EL (cell line): ENCODE measurements at places on chromosomes 3 and 15.

DNA sequence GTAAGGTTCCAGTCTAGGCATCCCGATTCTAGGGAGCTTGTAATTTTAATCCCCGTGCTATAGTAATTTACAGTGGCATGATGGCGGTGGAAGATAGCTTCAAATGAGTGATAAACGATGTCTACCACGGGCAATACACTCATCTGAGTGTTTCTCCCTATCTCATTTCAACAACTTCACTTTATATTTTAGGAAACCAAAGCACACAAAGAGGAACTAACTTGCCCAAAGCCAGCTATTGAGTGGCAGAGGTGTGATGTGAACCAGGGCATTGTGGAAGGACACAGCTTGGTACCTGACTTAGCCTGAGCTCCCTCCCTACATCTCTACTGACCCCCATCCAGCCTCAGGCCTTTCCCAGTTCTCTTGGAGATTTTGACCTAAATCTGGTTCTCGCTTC, 16.9 kb upstream of the FILIP1L start:
- DNase-seq = no peak

DNA sequence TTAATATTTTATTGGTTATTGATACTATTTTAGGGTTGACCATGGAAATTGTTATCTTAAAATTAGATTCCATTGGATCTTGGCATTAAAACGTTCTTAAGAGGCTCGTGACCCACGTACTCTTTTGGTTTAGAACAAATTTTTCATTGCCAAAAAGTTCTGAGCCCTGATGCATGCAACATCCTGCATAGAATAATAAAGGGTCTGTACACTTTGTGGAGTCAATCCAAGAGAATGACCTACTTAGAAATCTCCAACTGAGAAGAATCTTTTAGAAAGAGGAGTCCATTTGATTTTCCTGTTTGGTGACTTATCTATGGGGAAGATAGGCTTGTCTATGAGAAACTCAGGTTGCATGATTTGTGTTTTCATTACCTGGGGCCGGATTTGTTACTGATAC, 404.2 kb upstream of the RGMA start:
- no peak for DNase-seq

- peak; percentile 67 for DNase-seq
Observed at GRCh38 chr3:195270079-195270816, 711 bp downstream of the XXYLT1 start.

- no peak for DNase-seq
Observed at GRCh38 chr3:49278548-49278947, 1.5 kb upstream of the C3orf62 start.

- DNase-seq = no peak
Observed at GRCh38 chr3:24526640-24527212, 32.1 kb upstream of the THRB start.

DNA sequence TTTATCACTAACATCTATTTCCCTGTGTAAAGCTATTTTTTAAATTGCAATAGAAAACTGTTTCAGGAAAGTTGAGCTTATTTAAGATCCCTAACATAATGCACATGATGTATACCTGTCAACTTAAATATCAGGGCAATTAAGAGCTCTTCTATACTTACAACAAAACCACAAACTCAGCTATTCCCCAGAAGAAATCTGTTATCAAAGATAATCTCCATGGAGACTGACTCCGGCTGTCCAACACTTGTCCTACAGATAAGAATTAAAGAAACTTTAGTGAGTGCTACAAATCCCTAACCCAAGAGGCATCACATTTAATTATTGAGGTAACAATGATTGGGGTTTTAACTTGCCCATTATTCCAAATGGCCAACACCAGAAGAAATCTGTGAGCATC, 3.4 kb downstream of the SELENOK start:
- DNase-seq = no peak

- DNase-seq = peak; percentile 19
Observed at GRCh38 chr15:48084759-48085590, 35.8 kb upstream of the SLC24A5 start.

DNA sequence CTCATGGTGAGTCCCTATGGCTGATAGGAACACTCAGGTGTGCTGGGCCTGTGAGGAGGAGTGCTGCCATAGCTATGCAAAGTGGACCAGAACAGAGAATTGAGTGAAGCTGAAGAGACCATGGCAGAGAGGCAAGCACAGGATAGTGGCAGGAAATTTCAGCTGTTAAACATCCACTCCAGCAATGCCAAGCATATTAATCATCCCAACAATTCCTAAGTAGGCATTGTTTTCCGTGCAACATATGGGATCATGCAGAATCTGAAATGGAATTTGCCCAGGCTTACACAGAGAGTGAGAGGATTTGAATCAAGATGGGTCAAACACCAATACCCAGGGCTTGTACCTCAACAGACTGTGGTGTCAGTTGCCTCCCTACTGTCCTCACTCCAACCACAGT, 582.6 kb upstream of the UBE2E2 start:
- DNase-seq = peak; percentile 27

DNA sequence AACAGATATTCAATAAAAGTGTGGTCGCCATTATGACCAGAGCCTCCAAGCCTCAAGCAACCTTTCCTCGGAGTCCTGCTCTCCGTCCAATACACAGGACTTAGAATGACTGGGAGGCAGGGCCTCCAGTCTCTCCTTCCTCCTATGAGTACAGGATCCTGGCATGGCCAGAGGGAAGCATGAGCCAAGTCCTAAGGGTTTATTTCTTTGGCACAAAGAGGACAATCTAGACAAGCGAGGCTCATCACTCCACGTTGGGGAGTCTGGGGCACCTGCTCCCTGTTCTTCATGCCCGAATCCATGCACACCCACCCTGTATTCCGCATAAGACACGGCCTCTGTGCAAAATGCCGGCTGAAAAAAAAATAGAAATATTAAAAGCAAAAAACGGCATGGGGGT, 6.8 kb downstream of the PRRT3 start:
- no peak for DNase-seq

- no peak for DNase-seq
Observed at GRCh38 chr3:97670952-97671351, 93.6 kb upstream of the ARL6 start.

- DNase-seq = peak; percentile 89
Observed at GRCh38 chr3:132593947-132594323, 3.1 kb upstream of the ACKR4 start.

DNA sequence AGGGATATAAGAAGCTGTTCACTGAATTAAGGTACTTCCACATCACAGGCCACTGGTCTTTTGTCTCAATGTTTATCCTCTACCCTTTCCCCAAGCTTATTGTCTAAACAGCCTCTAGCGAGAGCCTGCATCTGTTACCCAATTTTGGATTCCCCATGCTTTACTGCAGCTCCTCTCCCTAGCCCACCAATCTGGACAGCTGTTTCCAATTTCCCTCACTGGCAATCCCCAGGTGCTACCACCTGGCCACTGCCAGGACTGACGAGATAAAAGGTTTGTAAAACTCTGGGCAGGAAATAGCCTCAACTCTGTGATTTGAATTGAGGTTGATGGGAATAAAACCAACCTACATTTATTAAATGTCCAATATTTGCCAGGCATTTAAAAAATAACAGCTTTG, 58.0 kb upstream of the TEX9 start:
- no peak for DNase-seq

- no peak for DNase-seq
Observed at GRCh38 chr3:9168241-9168741, 81.2 kb downstream of the SRGAP3 start.

DNA sequence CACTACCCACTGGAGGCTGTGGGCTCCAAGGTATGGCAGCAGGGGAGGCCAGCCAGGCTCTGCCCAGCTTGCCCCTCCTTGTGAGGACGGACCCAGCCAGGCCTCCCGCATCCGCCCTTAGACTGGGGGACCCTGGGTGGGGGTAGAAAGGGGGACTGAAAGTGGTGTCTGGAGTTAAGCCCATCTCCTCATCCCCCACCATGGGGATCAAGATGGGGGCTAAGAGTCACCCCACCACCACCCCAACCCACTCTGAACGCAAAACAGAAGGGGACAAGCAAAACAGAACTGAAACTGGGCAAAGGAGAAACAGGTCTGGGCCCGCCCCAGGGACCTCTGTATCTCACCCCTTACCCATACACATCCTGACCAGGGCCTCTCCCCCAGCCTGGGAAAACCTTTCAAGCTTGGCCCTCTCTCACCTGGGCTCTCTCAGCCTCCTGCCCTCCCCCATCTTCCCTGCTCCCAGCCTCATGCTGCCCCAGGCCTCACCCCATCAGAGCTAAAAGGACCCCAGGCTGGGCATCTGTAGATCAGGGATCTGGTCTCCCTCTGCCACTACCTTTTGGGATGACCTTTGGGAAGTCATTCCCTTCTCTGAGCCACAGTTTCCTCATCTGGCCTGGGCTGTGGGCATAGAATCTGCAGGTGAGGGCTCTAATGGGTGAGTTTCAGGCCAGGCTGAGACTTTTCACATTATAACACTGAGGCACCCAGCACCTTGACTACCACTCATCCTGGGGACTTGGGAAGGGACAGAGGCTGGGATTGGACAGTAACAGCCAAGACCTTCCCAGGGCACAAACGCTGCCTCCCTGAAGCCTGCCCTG, 30.0 kb upstream of the CYP11A1 start:
- no peak for DNase-seq

- DNase-seq = peak; percentile 46
Observed at GRCh38 chr3:178671791-178672190, 135.6 kb downstream of the KCNMB2 start.

- peak; percentile 81 for DNase-seq
Observed at GRCh38 chr3:190092250-190092649, 28.4 kb downstream of the P3H2 start.

- DNase-seq = no peak
Observed at GRCh38 chr3:165466856-165467255, 270.7 kb upstream of the SLITRK3 start.

DNA sequence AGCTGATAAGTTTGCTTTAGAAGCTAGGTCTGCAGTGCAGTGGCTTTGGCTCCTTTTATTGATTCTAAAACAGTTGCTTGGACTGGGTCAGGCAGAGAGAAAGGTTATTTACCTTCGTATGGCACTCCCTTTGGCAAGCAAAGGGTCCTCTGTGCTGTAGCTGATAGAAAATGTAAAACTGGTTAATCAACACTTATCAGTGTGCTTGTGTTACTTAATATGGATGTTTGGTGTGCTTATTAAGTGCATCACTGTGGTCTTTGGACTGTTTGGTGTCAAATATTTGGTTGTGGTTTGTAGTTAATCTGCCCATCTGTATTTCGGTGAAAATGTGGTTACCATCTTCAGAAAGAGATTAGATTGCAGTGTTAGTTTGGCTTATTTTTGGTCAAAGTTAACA, 16.0 kb downstream of the UBE2E2 start:
- peak; percentile 13 for DNase-seq

GRCh38 chr3:10594915-10595314, 89.5 kb upstream of the ATP2B2 start:
- peak; percentile 60 for DNase-seq

DNA sequence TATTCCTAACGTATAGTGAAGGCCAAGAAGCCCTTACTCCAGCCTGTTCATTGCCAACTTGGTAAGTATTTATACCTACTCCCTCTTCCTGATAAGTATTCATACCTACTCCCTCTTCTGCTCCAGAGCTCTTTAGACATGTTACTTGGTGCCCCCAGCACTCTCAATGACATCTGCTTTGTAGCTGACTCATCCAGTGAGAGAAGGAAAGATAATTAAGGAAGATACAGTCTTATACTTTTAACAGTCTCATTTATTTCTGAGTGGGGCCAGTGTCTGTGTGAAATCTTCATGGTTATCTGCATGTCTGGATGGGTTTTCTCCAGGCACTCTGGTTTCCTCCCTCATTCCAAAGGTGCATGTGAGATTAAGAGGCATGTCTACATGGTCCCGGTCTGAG, 698.7 kb downstream of the FHIT start:
- DNase-seq = no peak

- no peak for DNase-seq
Observed at GRCh38 chr15:92101708-92102394, 248.3 kb downstream of the SLCO3A1 start.

DNA sequence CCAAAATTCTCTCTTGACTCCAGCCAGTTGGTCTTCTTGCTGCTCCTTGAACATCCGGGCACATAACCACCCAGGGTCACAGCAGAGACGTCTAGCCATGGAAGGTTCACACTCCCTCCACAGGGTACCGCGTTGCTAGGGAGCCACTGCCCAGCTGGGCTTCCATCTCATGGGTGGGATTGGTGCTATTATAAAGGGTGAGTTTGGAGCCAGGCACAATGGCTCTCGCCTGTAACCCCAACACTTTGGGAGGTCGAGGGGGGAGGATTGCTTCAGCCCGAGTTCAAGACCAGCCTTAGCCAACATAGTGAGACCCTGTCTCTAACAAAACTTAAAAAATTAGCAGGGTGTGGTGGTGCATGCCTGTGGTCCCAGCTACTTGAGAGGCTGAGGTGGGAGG, 17.5 kb upstream of the SKOR1 start:
- DNase-seq = no peak

DNA sequence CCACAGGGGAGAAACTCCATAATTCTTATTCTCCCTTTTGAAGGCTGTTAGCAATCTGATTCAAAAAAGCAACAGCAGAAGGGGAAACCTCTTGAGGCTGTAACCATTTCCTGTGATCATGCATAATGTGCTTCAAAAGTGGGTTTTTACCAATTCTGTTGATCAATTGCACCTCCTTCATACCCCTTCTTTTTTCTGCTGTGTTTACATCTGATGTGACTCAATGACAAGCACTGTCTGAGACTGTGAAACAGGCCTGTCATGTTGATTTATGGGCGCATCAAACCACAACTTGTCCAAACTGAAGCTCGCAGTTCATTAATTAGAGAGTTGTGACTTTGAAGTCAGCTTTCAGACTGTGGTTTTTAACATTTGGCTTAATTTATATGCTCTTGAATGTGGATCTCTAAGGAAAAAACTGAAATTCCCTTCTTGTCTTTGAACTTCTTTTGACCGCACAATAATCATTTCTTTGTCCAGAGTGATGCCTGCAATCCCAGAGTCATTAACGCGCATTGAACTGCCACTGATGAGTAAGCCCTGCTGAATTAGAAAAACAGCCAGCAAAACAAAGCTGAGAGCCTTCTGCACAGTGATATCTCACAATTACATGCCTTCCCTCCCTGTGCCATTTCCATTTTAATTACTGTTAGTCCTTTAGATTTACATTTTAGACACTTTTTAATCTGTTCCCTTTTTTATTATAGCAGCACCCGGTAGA, 532.8 kb downstream of the FOXP1 start:
- DNase-seq = no peak

DNA sequence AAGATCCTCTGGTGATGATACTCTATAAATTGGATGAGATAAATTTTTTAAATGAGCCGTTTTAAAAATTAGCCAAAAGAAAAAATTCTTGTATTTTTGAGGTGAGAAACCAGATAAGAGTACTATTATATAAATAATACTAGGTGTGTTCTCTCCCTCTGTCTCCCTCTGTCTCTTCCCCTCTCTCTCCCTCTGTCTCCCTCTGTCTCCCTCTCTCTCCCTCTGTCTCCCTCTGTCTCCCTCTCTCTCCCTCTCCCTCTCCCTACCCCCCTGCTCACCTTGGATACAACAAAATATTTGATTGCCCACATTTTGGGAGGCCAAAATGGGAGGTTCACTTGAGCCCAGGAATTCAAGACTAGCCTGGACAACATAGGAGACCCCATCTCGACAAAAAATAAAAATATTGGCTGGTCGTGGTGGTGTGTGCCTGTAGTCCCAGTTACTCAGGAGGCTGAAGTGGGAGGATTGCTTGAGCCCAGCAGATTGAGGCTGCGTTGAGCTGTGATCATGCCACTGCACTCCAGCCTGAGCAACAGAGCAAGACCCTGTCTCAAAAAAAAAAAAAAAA, 168.5 kb downstream of the TCF12 start:
- no peak for DNase-seq

GRCh38 chr3:50411229-50411628, 51.9 kb upstream of the TMEM115 start:
- DNase-seq = peak; percentile 14

- DNase-seq = peak; percentile 33
Observed at GRCh38 chr3:148513096-148513543, 184.6 kb upstream of the AGTR1 start.
